ENCODE measurements at places on chromosomes 1 and 21. TPM values are rescaled to one million over a fixed set of nuclear protein-coding genes. Genes with fewer than 3 reads are reported as not detected.

Gene GPR3
- 0.42 TPM for total RNA-seq

Gene HES3
- not detected for total RNA-seq

Gene MCL1
- total RNA-seq = 128 TPM

Gene C2CD4D
- not detected for total RNA-seq

Gene MSH4
- total RNA-seq = 0.74 TPM

Gene NAXE
- 64.4 TPM for total RNA-seq

Gene GBP6
- total RNA-seq = not detected

Gene CLDN17
- total RNA-seq = not detected

Gene LCE3D
- not detected for total RNA-seq

Gene CD84
- total RNA-seq = 0.75 TPM
